ENCODE measurements at places on chromosomes 12 and 14. TPM values are rescaled to one million over a fixed set of nuclear protein-coding genes. Genes with fewer than 3 reads are reported as not detected.

The SPTB gene
- total RNA-seq = 0.10 TPM

The DLST gene
- 55.5 TPM for total RNA-seq

The CLEC7A gene
- total RNA-seq = not detected

The RDH12 gene
- total RNA-seq = not detected

The PLCZ1 gene
- not detected for total RNA-seq

The SMIM41 gene
- total RNA-seq = not detected

The CCNB1IP1 gene
- 258 TPM for total RNA-seq

The KRT2 gene
- not detected for total RNA-seq

The PLEK2 gene
- total RNA-seq = 5.9 TPM

The STON2 gene
- 0.40 TPM for total RNA-seq

The FAM90A1 gene
- total RNA-seq = not detected

The DAO gene
- not detected for total RNA-seq

The PCED1B gene
- 2.5 TPM for total RNA-seq

The TIMELESS gene
- 8.6 TPM for total RNA-seq

The LHX5 gene
- total RNA-seq = 0.40 TPM

The TSFM gene
- total RNA-seq = 53.8 TPM

The POTEM gene
- total RNA-seq = not detected

The TAS2R46 gene
- total RNA-seq = 1.6 TPM

The ASPG gene
- total RNA-seq = 0.50 TPM

The B4GALNT1 gene
- total RNA-seq = 43.1 TPM

The SMCO3 gene
- not detected for total RNA-seq

The SMARCD1 gene
- total RNA-seq = 70.4 TPM

The AICDA gene
- total RNA-seq = not detected

The WSCD2 gene
- total RNA-seq = not detected

The MMP17 gene
- total RNA-seq = 38.8 TPM

The RNASE7 gene
- total RNA-seq = not detected

The KCNK13 gene
- total RNA-seq = not detected

The SLC17A8 gene
- not detected for total RNA-seq

The TSHR gene
- not detected for total RNA-seq

The CFL2 gene
- total RNA-seq = 43.4 TPM

The GPRC5A gene
- total RNA-seq = 94.6 TPM

The LMO3 gene
- total RNA-seq = not detected

The SLC25A21 gene
- 2.0 TPM for total RNA-seq

The CMTM5 gene
- total RNA-seq = not detected

The RASSF9 gene
- total RNA-seq = 0.07 TPM

The SRRM4 gene
- total RNA-seq = not detected

The PRR4 gene
- total RNA-seq = 2.2 TPM

The KIAA0586 gene
- total RNA-seq = 23.6 TPM

The CHD8 gene
- total RNA-seq = 42.4 TPM

The GSG1 gene
- not detected for total RNA-seq

The TPPP2 gene
- total RNA-seq = not detected

The HOXC12 gene
- total RNA-seq = not detected

The FSCB gene
- total RNA-seq = not detected

The RNASE1 gene
- total RNA-seq = not detected
